Karpas-422 (cell line): ENCODE measurements at places on chromosomes 3 and 15.

GRCh38 chr15:69265347-69265955 lies 33.3 kb upstream of the PAQR5 start:
- DNase-seq: peak; percentile 67

GRCh38 chr3:135905058-135905724 lies 60.3 kb upstream of the PPP2R3A start:
- DNase-seq: no peak

- DNase-seq: no peak
Measured at GRCh38 chr3:172270557-172271166, 177.6 kb downstream of the GHSR start.

GRCh38 chr3:137947117-137947516 lies 62.8 kb upstream of the CLDN18 start:
- no peak for DNase-seq

DNA sequence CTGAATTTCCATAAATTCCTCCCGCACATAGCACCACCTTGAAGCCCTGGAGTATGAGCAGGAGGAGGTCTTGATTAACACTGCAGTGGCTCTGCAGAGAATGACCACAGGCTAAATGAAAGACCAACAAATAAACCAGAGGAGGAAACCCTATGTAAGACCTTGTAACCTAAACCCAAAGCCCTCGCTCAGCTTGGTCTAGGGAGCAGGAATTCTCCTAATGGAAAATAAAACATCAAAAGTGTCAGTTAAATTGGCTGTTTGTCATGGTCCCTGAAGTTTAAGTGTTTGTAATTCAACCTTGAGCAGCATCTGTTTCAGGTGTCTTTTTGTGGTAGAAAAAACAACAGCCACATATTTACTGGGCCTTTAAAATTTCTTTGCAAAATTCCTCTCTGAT lies 9.2 kb upstream of the UBE2Q2 start:
- DNase-seq: no peak
